ENCODE measurements at places on chromosomes 12 and 14. TPM values are rescaled to one million over a fixed set of nuclear protein-coding genes. Genes with fewer than 3 reads are reported as not detected.
A peak's percentile ranks its signal among the peaks of the same experiment; 100 is the strongest.

- no peaks in the 10 kb centered on the region for H3K27me3 ChIP-seq
- no peak overlapping the region for H3K27ac ChIP-seq
- no peak for DNase-seq
- H3K4me1 ChIP-seq, result peaks cover 10% of the 10 kb centered on the region
- H3K36me3 ChIP-seq, result peaks cover 2% of the 10 kb centered on the region
Observed at GRCh38 chr12:124938587-124938986, 24.1 kb upstream of the UBC start.

DNA sequence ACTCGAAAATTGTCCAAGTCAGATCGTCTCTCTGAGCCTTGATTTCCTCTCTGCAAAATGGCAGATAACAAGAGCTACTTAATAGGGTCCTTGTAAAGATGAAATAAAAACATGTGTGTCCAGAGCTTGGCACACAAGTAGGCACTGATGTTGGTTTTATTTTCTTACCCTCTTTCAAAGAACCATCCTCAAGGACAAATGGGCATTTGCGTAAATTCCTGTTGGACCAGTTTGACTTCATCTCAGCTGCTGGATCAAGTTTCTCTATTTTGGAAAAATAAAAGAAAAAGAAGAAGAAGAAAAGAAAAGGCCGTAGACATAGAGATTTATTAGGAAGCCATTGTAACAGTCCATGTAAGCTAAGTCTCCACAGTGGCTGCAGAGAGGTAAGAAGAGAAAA is 47.2 kb downstream of the MAP1LC3B2 start:
- no peak overlapping the region for H3K4me3 ChIP-seq
- peaks cover 3% of the 10 kb centered on the region for H3K27me3 ChIP-seq
- no peaks in the 10 kb centered on the region for H3K4me1 ChIP-seq
- DNase-seq, result no peak
- H3K27ac ChIP-seq, result no peak overlapping the region

GRCh38 chr14:75928690-75929181 is 53.1 kb downstream of the TGFB3 start:
- H3K4me1 ChIP-seq, result no peaks in the 10 kb centered on the region
- H3K27ac ChIP-seq, result no peak overlapping the region
- H3K4me3 ChIP-seq, result no peak overlapping the region
- H3K36me3 ChIP-seq, result no peaks in the 10 kb centered on the region
- no peak for DNase-seq
- H3K27me3 ChIP-seq, result no peaks in the 10 kb centered on the region

TEX22 gene
- 0.83 TPM for total RNA-seq

SIRT4 gene
- 2.0 TPM for total RNA-seq

WNT1 gene
- total RNA-seq, result not detected

RNASE1 gene
- total RNA-seq, result not detected

GRCh38 chr12:3727877-3728632 is 24.9 kb downstream of the CRACR2A start:
- peak overlapping the region; percentile 70 for H3K27ac ChIP-seq
- no peak overlapping the region for H3K4me3 ChIP-seq
- H3K36me3 ChIP-seq, result peaks cover 53% of the 10 kb centered on the region
- peaks cover 36% of the 10 kb centered on the region for H3K4me1 ChIP-seq

Data from activated CD4-positive, alpha-beta memory T cell treated with anti-CD3 and anti-CD28 coated beads for 36 hours (primary cell).